CD4-positive, alpha-beta T cell treated with Interleukin-1 beta for 1 hour (primary cell): ENCODE measurements at places on chromosomes 3 and 15.

DNA sequence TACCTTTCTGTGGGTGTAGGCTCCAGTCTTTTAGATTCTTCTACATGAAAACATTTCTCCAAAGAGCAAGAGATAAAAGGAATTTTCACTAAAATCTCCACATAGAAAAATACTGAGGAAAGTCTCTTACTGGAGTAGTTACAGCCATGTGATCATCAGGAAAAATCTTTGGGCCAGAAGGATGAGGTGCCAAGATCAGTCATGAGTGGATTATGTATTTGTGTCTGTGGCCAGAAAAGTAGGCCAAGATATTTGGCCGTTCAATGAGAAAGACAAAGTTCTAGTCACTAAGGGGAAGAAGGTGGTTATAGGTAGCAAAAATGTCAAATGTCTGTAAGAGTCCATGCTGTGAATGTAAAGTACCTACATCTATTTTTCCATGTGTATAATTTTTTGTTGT lies 339.3 kb downstream of the NSUN3 start:
- DNase-seq: no peak

DNA sequence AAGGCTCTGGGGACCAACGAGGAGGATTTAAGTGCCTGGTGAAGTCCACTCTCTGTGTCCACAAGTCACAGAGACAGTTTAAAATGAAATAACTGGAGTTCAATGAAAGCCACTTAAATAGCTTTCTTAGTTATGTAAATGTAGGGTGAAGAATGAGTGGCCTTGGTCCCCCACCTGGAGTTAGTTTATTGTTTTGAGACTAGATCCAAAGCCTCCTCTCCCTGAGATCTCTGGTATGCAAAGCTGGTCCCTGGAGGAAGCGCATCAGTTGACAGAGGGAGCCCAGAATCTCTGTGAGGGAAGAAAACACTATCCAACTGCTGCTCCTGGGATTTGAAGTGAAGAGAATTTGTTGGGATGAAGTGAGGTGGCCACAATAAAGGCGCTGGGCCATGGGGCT lies 40.5 kb downstream of the EXOG start:
- DNase-seq: no peak

DNA sequence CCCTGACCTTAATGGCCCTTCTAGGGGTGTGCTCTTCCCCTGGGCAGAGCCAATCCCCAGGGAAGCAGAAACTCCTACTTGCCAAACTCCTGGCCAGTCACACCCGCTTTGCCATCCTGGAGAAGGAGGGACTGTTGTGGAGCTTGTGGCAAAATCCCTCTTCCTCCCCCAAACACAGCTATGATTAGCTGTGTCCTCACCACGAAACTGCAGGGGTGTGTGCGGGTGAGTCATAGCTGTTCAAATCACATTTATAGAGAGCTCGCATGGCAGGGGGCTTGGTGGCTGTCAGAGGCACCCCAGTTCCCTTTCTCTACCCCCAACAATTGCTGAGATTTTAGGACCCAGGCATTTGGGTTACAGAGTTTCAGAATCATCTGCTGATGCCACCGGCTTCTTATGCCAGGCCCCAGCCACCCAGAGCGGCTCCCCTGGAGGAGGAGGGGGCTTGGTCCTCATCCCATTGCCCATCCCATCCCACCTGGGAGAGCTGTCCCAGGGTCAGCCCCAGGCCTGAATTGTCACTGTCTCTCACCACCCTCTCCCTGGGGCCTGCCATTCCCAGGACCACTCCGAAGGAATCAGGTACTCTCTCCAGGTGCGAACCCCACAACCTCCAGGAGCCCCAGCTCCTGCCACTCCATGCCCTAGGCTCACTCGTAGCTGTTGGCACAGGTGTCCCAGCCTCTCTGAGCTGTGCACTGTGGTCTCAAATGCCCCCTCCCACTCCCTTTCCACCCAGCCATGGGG lies 28.8 kb upstream of the MAGEF1 start:
- DNase-seq: no peak

GRCh38 chr3:139689122-139689521 lies 11.3 kb upstream of the NMNAT3 start:
- DNase-seq: no peak

DNA sequence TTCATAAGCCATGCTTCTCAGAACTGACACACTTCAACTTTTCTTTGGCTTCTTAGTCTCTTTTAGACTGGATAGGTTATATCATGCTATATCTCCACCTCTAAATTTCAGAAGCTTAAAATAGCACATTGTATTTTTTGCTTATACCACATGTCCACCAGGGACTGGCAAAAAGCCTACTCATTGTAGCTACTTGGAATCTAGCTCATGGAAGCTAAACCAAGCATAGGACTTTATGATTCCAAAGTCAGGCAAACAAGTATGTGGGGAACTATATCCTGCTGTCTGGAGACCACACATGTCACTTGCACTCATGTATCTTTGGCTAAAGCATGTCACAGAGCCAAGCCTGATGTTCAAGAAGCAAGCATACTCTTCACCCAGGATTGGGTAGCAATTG lies 245.0 kb upstream of the RASGRP1 start:
- no peak for DNase-seq

GRCh38 chr3:18751514-18751913 lies 326.4 kb upstream of the SATB1 start:
- DNase-seq: no peak
